Activated naive CD4-positive, alpha-beta T cell treated with Interleukin-2 at 50 U/mL for 16 hours (primary cell): ENCODE measurements at places on chromosomes 3 and 15.

DNA sequence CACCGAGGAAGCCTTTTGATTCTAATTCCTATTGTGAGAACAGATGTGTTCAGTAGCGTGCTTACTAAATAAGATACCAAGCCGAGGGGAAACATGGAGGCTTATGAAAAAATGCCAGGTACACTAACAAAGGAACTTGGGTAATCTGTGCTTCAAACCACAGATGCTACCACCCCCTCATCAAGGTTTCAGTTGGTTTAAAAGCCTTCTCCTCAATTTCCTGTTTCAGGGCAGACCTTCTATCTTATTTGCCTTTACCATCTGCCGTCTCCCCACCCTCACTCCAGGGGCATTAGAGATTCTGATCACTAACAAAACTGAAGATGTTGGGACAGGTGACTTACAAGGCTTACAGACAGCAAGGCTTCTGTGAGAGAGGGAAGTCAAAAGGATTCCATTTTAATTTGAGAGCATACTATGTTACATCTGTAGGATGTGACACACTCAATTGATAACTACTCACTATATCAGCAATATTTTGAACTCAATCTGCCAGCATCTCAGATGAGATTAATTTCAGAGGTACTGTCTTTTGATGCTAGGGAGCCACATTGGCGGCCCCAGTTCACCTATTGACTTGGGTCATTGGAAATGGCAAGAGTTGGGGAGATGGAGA, 60.6 kb upstream of the PLCL2 start:
- DNase-seq = no peak

- no peak for DNase-seq
Observed at GRCh38 chr15:98683831-98684230, 35.5 kb downstream of the IGF1R start.

GRCh38 chr3:125331243-125331642, 43.9 kb downstream of the ZNF148 start:
- no peak for DNase-seq

GRCh38 chr15:101129851-101130380, 121.9 kb downstream of the CHSY1 start:
- no peak for DNase-seq

DNA sequence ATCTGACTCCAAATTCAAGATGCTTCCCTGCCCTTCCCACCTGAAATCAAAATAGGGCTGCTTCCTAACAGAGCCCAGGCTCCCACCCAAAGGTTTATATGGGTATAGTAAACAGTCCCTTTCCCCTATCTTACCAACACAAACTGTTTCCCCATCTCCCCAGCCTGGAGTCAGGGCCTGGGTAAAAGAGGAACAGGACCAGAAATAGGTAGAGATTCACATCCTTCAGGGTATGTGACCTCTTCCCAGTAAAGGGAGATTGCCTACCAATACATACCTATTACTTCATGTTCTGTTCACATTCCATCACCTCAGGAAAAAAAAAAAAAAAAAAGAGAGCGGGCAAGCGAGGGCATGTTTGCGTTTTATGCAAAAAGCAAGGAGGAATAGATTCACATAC, 9.7 kb upstream of the SHF start:
- no peak for DNase-seq

DNA sequence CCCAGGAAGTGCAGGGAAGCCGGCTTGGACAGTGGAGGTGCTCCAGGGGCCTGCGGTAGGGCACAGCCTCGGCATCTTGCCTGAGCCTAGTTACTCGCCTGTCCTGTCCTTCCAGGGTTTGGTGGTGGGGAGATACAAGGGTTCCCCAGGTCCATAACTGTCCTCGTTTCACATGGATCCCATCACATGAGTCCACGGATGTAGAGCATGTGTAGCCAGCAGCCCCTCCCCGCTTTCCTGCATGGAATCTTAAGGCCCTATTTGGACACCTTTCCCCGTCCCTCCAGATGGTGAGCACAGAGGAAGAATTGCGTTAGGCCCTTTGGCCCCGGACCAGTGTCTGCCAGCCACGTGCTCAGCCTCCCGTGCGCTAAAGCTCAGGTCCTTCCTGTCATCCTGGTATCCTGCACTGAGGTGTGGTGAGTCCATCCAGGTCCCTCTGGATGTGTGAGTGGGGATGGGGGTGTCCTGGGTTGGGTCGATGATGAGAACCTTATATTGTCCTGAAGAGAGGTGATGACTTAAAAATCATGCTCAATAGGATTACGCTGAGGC, 230.4 kb downstream of the SNRPN start:
- DNase-seq = no peak
